ENCODE measurements at places on chromosomes 3 and 15. TPM values are rescaled to one million over a fixed set of nuclear protein-coding genes. Genes with fewer than 3 reads are reported as not detected.

GRCh38 chr3:40971191-40972168 is 227.8 kb upstream of the CTNNB1 start:
- peaks cover 53% of the 10 kb centered on the region for H3K4me1 ChIP-seq
- DNase-seq: peak; percentile 44
- H3K36me3 ChIP-seq: no peaks in the 10 kb centered on the region

TEX55 gene
- total RNA-seq: not detected

DNA sequence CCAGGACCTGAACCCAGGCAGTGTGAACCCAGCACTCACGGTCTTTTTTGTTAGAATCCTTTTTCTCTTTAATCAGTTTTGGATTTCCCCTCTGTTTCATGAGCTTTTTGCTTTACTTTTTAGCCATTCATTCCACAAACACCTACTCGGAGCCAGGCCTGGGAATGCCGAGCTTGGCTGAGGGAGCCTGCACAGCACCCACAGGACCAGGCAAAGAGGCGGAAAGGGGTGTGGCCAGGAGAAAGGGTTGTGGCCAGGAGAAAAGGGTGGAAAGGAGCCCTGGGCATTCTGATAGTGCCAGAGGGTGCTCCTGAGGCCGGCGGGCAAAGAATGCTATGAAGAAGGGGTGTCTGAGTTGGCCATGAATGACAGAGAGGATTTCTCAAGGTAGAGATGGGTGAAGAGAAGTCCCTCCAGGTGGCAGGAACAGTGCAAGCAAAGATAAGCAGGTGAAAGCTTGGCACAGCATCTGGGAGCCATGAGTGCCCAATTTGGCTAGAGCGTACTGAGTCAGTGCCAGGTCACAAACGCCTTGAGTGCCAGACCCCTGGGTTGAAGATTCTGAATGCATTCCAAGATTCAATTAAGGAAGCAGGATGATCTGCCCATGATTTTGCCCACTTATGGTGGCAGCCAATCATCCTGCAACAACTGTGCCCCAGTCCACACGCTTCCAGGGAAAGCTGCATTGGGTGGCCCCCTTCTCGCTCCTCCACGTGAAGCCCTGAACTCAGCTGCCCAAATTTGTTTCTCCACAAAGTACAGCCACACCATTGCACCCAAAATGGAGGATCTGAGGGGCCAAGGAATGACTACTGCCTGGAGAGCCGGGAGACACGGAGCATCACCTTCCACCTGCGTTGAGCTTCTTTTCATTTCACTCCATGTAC is 157.2 kb downstream of the XXYLT1 start:
- no peak overlapping the region for H3K27ac ChIP-seq
- peaks cover 8% of the 10 kb centered on the region for H3K4me1 ChIP-seq
- H3K27me3 ChIP-seq: no peaks in the 10 kb centered on the region

DNA sequence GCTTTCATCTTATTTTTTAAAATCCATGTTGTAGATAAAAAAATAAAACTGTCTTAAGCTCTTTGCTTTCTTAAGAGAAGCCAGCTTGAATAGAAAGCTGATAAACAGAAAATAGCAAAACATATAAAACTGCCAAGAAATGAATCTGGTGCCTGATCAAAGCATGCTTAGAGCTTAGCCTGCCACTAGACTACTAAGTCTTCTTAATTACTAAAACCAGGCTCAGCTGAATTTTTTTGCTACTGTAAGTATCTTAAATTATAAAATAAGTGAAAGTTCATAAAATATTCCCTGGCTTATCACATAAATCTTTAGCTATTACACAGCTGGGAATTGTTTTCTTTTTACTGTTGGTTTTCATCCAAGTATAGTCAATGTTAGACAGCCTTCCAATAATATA is 803.9 kb downstream of the DIPK2A start:
- H3K4me3 ChIP-seq: no peak overlapping the region
- H3K36me3 ChIP-seq: no peaks in the 10 kb centered on the region
- DNase-seq: no peak
- H3K27ac ChIP-seq: no peak overlapping the region
- H3K4me1 ChIP-seq: no peaks in the 10 kb centered on the region
- H3K27me3 ChIP-seq: no peaks in the 10 kb centered on the region

KLHL18 gene
- total RNA-seq: 44.8 TPM

DNA sequence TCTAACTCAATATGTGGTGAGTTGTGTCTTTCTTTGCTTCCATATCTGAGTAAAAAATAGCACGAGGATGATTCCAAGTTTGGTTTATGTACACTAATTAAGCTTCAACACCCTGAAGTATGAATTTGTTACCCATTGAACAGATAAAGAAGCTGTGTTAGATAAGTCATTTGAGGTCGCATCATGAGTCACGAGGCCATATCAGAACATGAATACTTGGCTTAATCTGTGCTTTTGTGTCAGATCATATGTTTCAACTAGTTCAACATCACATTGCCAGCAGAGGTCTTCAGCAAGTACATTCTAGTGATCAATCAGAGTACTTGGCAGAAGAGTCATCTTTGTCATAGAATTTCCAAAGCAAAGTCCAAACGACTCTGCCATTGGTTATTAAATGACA is 26.3 kb upstream of the MITF start:
- H3K27ac ChIP-seq: no peak overlapping the region
- H3K4me3 ChIP-seq: no peak overlapping the region
- H3K4me1 ChIP-seq: peaks cover 11% of the 10 kb centered on the region

LTF gene
- 2.9 TPM for total RNA-seq

- peaks cover 10% of the 10 kb centered on the region for H3K4me1 ChIP-seq
- H3K36me3 ChIP-seq: no peaks in the 10 kb centered on the region
- DNase-seq: no peak
These were observed 122.9 kb downstream of the AKAP13 start for GRCh38 chr15:85503151-85503799.

DNA sequence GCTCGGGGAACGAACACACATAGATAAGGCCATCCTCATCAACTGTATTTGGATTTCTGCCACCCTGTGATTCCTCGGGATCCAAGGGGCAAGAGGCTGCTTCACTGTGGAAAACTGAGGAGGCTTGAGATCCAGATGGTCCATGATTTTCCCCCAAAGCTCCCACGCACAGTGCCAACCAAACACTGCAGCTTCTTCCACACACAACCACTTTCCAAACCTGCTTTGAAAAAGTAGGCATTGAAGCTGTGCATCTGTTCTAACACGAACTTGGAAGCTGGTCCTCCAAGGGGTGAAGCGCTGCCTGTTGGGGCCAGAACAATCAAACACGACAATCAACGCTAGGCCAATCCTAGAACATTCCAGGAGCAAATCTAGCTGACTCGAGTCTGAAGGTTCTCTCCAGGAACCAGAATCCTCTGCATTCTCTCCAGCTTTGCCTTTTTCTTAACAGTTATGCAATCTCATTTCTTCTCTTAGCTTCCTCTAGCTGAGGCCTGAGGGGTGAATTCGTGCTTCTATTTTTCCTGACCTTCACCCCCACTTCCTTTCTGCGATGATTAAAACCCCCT is 104.4 kb downstream of the LRRK1 start:
- no peak for DNase-seq
- H3K4me3 ChIP-seq: no peak overlapping the region
- peaks cover 9% of the 10 kb centered on the region for H3K27me3 ChIP-seq
- no peaks in the 10 kb centered on the region for H3K36me3 ChIP-seq
- H3K27ac ChIP-seq: peak overlapping the region; percentile 71

GABRG3 gene
- total RNA-seq: not detected

CIB2 gene
- 5.8 TPM for total RNA-seq

MITF gene
- total RNA-seq: 101 TPM

DNA sequence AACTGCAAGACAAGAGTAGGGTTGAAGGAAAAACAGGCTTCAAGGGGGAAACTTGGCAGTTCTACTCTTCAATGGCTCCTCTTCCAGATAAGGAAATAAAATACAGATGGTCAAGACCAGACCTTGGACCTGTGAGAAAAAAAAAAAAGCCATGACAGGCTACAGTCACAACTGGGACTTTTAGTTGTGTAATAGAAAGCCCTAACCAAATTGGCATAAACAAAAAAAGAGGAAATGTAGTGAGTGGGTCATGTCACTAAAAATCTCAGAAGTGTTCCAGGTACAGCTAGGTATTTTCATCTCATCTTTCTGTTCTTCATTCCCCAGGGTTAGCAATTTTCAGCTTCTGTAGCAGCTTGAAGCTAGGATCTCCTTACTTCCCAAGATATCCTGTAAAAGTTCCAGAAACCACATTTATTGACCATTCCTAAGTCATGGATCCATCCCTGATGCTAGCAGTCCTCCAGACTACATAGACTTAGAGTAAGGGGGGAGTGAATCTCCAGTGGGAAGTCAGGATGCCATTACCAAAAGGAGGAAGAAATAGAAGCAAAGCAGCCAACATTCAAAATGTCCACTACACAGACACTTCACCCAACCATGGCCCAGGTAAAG is 61.0 kb upstream of the CSTA start:
- H3K27me3 ChIP-seq: no peaks in the 10 kb centered on the region
- no peak overlapping the region for H3K27ac ChIP-seq
- peaks cover 1% of the 10 kb centered on the region for H3K4me1 ChIP-seq
- no peaks in the 10 kb centered on the region for H3K36me3 ChIP-seq
- DNase-seq: no peak

- H3K36me3 ChIP-seq: no peaks in the 10 kb centered on the region
These were observed 55.9 kb downstream of the C3orf20 start for GRCh38 chr3:14730703-14731382.

DNA sequence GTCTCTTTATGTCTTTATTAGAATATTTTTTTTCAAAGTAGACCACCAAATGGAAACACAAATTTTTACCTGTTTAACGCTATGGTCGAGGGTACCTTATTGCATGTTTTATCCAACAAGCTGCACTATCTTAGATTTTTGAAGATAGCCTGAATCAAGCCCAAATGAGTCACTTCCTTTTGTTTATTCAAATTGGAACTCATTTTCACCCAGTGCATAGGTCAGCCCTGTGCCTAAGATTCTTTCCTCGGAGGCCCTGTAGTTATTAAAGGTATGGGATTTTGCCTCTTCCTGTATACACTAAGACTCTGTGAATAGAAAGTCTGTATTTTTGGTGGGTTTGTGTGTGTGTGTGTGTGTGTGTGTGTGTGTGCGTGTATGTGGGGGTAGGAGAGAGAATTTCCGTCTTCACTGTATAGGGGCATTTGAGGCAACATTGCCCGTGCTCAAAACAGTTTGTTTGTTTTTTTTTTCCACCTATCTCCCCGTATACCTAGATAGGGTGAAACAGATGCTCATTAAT is 358.0 kb upstream of the CADM2 start:
- H3K36me3 ChIP-seq: no peaks in the 10 kb centered on the region
- H3K27ac ChIP-seq: no peak overlapping the region

GRCh38 chr3:94162700-94163099 is 99.8 kb downstream of the NSUN3 start:
- H3K27ac ChIP-seq: no peak overlapping the region
- H3K36me3 ChIP-seq: no peaks in the 10 kb centered on the region
- peaks cover 7% of the 10 kb centered on the region for H3K27me3 ChIP-seq
- no peak for DNase-seq

GRCh38 chr3:155944081-155944480 is 73.6 kb downstream of the GMPS start:
- no peaks in the 10 kb centered on the region for H3K27me3 ChIP-seq
- H3K4me3 ChIP-seq: no peak overlapping the region
- no peak overlapping the region for H3K27ac ChIP-seq
- no peaks in the 10 kb centered on the region for H3K36me3 ChIP-seq
- no peak for DNase-seq

SQOR gene
- total RNA-seq: 18.4 TPM

KLHL40 gene
- total RNA-seq: 0.60 TPM

- no peak for DNase-seq
- H3K27me3 ChIP-seq: no peaks in the 10 kb centered on the region
- peaks cover 46% of the 10 kb centered on the region for H3K36me3 ChIP-seq
These were observed 3.6 kb downstream of the PDIA3 start for GRCh38 chr15:43749690-43750345.

HRG gene
- not detected for total RNA-seq

- H3K4me1 ChIP-seq: no peaks in the 10 kb centered on the region
- no peaks in the 10 kb centered on the region for H3K36me3 ChIP-seq
- DNase-seq: no peak
These were observed 42.1 kb downstream of the CCDC33 start for GRCh38 chr15:74278207-74278606.

DNA sequence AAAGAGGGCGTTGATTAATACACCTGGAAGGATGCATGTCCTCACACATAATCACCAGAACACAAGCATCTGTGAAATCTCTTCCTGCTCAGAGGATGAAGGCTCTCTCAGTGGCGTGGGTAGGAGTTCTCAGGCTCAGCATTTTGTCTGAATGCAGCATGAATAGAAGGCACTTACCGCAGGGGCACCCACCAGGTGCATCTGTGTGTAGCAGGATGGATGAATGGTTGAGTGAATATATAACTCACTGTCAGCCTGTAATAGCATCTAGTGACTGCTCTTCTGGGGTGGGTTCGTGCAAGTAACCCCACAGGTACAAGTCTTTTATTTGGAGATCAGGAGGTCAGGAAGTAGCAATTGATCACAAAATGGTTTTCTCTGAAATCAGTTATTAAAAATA is 143.0 kb downstream of the SQOR start:
- H3K36me3 ChIP-seq: no peaks in the 10 kb centered on the region
- H3K27ac ChIP-seq: no peak overlapping the region
- no peaks in the 10 kb centered on the region for H3K27me3 ChIP-seq
- DNase-seq: no peak

DNA sequence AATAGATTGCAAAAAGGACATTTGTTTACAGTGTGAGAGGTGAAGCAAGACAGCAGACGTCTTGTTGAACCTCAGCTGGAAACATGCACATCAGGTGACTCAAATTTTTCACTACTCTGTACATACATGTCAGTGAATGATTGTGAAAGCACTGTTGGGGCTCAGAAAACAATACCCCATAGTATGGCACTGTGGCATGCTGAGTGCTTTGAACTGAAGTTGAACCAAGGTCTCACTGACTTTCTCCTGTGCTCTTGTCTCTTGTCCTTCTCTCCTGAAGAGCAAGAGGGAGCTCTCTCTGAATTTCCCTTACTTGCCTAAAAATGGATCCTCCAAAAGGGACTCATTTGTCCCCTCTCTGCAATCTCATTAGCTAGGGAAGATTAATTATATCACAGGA is 24.5 kb upstream of the NEDD4 start:
- H3K27ac ChIP-seq: no peak overlapping the region
- no peak overlapping the region for H3K4me3 ChIP-seq
- no peaks in the 10 kb centered on the region for H3K4me1 ChIP-seq
- H3K27me3 ChIP-seq: no peaks in the 10 kb centered on the region
- H3K36me3 ChIP-seq: no peaks in the 10 kb centered on the region

- H3K27ac ChIP-seq: no peak overlapping the region
- H3K36me3 ChIP-seq: no peaks in the 10 kb centered on the region
- no peak overlapping the region for H3K4me3 ChIP-seq
- DNase-seq: no peak
These were observed 316.5 kb upstream of the ICE2 start for GRCh38 chr15:60795471-60795870.

- H3K36me3 ChIP-seq: no peaks in the 10 kb centered on the region
- H3K27me3 ChIP-seq: peaks cover 4% of the 10 kb centered on the region
- no peak overlapping the region for H3K4me3 ChIP-seq
- no peaks in the 10 kb centered on the region for H3K4me1 ChIP-seq
- no peak for DNase-seq
- H3K27ac ChIP-seq: no peak overlapping the region
These were observed 14.8 kb downstream of the CYP1A2 start for GRCh38 chr15:74763416-74763815.

DNA sequence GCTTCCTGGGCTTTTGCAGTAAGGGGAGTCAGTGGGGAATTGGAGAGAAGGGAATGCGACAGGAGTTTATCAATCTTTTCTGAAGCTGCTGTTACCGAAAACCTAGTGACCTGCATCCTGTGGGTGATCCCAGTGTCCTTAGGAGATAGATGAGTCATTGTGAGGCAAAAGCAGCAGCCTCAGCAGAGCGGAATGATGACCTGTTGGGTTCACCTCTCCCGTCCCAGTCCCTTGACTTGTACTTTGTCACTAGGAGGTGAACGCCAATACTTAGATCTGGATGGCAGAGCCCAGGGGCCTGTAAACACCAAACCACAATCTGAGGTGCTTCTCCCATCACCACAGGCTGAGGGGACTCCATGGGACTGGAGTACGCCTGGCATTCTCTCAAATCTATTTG is 17.9 kb downstream of the CDAN1 start:
- no peaks in the 10 kb centered on the region for H3K4me1 ChIP-seq
- no peak overlapping the region for H3K27ac ChIP-seq
- no peaks in the 10 kb centered on the region for H3K27me3 ChIP-seq
- DNase-seq: no peak
